ENCODE measurements at places on chromosomes 2 and 18.

GRCh38 chr18:65753520-65753919 lies 2.7 kb downstream of the CDH7 start:
- H3K36me3 ChIP-seq, result no peaks in the 10 kb centered on the region
- no peak overlapping the region for H3K4me3 ChIP-seq
- DNase-seq, result no peak

- peaks cover 4% of the 10 kb centered on the region for H3K4me1 ChIP-seq
- DNase-seq, result no peak
- no peaks in the 10 kb centered on the region for H3K36me3 ChIP-seq
- H3K27me3 ChIP-seq, result no peaks in the 10 kb centered on the region
- no peak overlapping the region for H3K27ac ChIP-seq
Observed at GRCh38 chr18:58527952-58528287, 101.0 kb downstream of the ALPK2 start.

DNA sequence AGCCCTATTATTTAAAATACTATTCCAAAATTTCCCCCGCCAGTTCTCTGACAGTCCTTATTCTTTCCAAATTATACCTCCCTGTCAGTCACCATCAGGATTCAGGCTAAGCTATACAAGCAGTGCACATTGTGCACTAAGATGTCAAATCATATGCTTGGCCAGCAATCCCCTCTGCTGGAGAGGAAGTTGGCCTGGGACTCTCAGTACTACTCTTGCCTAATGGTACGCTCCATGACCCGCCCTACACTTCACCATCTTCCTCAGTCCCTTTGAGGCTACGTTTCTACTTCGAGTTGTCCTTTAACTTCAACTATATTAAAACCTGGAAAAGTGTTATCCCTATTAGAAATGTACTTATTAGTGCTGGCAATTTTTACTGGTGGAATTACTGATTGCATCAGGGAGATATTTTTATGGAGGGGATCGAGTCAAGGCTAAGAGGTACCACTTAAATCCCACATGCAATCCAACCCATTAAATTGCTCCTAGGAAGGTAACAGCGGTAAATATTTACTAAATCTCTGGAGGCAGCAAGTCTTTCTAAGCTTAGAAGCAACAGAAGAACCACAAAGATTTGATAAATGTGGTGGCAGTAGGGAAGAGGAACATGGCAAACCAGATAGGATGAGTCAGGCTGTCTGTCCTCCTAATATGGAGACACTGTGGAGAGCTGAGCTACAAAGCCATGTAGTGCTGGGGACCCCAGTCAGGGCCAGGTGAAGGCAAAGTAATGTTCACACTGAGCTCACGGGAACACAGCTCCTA lies 2.7 kb downstream of the USP40 start:
- H3K4me1 ChIP-seq, result peaks cover 10% of the 10 kb centered on the region
- no peak overlapping the region for H3K4me3 ChIP-seq
- no peak for DNase-seq
- peaks cover 13% of the 10 kb centered on the region for H3K36me3 ChIP-seq
- H3K27ac ChIP-seq, result no peak overlapping the region

DNA sequence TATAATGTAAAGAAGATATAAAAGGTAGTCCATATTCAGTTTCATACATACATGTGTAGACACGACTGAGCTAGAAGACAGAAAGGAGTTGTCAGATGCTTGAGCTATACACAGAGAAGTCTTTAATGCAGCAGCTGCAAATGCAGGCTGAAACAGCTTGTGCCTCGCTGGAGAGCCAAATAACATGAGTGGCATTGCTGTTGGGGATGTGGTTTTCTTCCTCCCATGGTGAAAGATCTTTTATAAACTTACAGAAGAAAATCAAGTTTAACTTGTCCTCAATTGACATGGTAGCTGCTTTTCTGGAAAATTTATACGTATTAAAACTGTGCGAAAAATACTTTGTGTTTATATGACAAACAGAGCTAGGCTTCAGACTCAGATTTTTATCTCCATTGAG lies 16.4 kb upstream of the IL1R1 start:
- H3K4me1 ChIP-seq, result no peaks in the 10 kb centered on the region
- H3K36me3 ChIP-seq, result peaks cover 2% of the 10 kb centered on the region
- DNase-seq, result no peak
- peaks cover 2% of the 10 kb centered on the region for H3K27me3 ChIP-seq
- H3K27ac ChIP-seq, result no peak overlapping the region
- H3K4me3 ChIP-seq, result no peak overlapping the region

GRCh38 chr2:220090050-220090449 lies 462.6 kb downstream of the SLC4A3 start:
- H3K4me3 ChIP-seq, result no peak overlapping the region
- no peak for DNase-seq
- no peaks in the 10 kb centered on the region for H3K4me1 ChIP-seq
- no peaks in the 10 kb centered on the region for H3K27me3 ChIP-seq
- no peaks in the 10 kb centered on the region for H3K36me3 ChIP-seq

DNA sequence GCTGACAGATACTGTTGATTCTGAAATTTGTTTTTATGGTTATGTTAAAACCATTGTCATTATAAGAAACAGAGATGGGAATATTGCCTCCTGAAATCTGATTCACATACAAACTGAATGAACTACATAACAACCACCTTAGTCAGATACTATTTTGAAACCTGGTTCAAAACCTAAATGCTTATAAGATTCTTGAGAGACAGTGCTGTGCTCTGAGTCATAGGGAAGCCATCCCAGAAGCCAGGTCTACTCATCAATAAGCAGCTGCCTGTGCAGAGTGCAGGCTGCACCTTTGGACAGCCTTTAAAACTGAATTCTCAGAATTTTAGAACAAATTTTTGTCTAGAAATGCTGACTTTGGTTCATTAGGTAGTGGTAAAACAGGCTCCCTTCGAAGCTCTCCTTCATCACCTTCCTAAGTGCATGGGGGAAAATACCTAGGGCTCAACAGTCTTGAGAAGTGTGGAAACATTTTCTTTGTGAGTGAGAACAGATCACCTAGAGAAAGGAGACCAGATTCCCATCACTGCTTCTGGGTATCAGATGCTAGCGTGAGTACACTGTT lies at the start of gene SERPINB7:
Gene SERPINB7, plus strand, starts transcription at position 253 of the 565 bp plus-strand sequence. CDS start 6,955 bp downstream, outside the sequence.
- no peak within 1 kb of the TSS for H3K27ac ChIP-seq
- peaks cover 16% of the 10 kb centered on the region for H3K27me3 ChIP-seq
- H3K4me1 ChIP-seq, result no peaks in the 10 kb centered on the region
- DNase-seq, result no peak
- H3K4me3 ChIP-seq, result no peak within 1 kb of the TSS

DNA sequence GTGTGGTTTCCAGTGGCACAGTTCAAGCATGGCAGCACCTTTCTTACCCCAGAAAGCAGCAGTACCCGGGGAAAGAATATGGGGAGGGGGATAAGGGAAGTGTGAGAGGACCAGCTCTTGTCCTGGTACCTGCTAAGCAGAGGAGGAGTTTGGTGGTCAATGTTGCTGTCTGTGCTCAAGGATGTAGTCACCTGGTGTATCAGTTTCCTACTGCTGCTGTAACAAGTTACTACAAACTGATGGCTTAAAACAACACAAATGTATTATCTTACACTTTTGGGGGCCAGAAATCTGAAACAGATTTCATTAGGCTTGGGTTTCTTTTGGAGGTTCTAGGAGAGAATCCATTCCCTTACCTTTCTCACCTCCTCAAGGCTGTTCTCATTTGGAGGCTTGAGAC lies 77.5 kb downstream of the VSNL1 start:
- peaks cover 24% of the 10 kb centered on the region for H3K27me3 ChIP-seq
- no peak overlapping the region for H3K27ac ChIP-seq
- H3K4me3 ChIP-seq, result no peak overlapping the region
- DNase-seq, result no peak
- no peaks in the 10 kb centered on the region for H3K4me1 ChIP-seq

GRCh38 chr18:25895518-25895917 lies 194.9 kb downstream of the SS18 start:
- no peak overlapping the region for H3K27ac ChIP-seq
- H3K4me3 ChIP-seq, result no peak overlapping the region
- H3K4me1 ChIP-seq, result peaks cover 6% of the 10 kb centered on the region
- no peak for DNase-seq
- H3K27me3 ChIP-seq, result peaks cover 17% of the 10 kb centered on the region

- H3K27me3 ChIP-seq, result no peaks in the 10 kb centered on the region
- H3K4me1 ChIP-seq, result peaks cover 9% of the 10 kb centered on the region
- H3K27ac ChIP-seq, result peak overlapping the region; percentile 19
- peaks cover 15% of the 10 kb centered on the region for H3K36me3 ChIP-seq
- DNase-seq, result no peak
Observed at GRCh38 chr2:208356846-208357574, 49.6 kb upstream of the PTH2R start.

DNA sequence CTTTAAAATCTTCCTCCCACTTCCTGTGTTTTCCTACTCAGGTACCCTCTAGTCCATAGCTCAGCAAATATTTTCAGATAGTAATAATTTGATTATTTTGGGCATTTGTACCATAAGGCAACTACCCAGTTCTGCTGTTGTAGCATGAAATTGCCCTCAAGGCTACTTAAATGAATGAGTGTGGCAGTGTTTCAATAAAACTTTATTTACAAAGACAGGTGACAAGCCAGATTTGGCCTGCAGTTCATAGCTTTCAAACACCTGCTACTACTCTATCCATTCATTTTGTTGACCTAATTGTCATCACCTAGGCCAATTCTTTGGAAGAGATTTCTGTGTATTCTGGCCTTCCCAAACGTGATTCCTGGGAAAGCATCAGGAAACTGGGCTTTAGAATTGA lies 28.9 kb downstream of the NYAP2 start:
- DNase-seq, result no peak
- H3K4me1 ChIP-seq, result no peaks in the 10 kb centered on the region
- no peak overlapping the region for H3K4me3 ChIP-seq

DNA sequence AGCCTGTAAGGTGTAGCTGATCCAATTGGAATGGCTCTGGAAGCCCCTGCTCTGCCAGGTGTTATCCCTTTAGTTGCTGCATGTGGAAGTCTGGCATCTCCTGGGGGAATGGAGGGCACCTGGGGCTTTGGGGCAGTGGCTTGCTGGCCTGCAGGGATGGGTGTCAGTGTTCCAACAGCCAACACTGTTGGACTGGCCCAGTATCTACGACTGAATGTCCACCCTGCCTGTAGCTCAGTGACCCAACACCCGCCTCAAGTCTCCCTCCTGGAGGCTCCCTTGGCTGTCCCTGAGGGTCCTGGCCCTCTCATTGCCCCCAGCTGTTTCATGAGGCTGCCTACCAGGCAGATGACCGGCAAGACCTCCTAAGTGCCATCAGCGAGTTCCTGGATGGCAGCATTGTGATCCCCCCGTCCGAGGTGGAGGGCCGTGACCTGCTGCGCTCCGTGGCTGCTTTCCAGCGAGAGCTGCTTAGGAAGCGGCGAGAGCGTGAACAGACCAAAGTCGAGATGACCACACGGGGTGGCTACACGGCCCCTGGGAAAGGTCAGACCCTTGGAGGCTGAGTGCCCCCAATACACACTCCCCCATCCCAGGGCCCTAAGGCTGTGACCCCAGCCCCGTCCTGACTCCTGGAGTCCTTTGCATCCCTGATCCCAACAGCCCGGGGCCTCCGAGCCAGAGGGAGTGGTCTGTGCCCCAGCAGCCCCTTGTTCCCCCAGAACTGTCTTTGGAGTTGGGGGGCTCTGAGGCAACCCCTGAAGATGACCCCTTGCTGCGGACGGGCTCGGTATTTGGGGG lies 7.7 kb downstream of the SLC4A3 start:
- H3K27ac ChIP-seq, result no peak overlapping the region
- no peak overlapping the region for H3K4me3 ChIP-seq
- H3K36me3 ChIP-seq, result no peaks in the 10 kb centered on the region

GRCh38 chr2:142951190-142952007 lies 73.9 kb downstream of the KYNU start:
- H3K36me3 ChIP-seq, result no peaks in the 10 kb centered on the region
- H3K4me3 ChIP-seq, result no peak overlapping the region
- H3K4me1 ChIP-seq, result no peaks in the 10 kb centered on the region
- no peak for DNase-seq
- no peak overlapping the region for H3K27ac ChIP-seq

DNA sequence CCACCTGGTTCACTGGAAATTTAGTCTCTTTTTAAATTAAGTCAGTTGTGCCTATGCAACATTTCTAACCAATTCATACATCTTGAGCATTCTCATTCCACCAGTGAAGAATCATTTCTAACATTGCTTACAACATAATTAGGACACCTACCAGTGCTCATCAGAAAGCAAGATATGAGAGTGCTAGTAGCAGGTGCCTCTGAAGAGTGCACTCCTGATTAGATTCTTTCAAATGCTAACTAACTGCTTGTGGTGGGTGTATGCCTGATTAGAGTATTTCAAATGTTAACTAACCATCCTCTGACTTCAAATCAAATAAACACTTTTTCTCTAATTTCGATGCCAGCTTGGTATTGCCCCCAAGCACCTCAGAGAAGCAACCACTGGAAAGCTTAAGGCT lies 124.3 kb upstream of the DNAJC10 start:
- H3K36me3 ChIP-seq, result no peaks in the 10 kb centered on the region
- no peak overlapping the region for H3K4me3 ChIP-seq
- H3K27ac ChIP-seq, result no peak overlapping the region
- peaks cover 10% of the 10 kb centered on the region for H3K27me3 ChIP-seq

- no peak overlapping the region for H3K27ac ChIP-seq
- no peak for DNase-seq
- no peaks in the 10 kb centered on the region for H3K36me3 ChIP-seq
Observed at GRCh38 chr2:215851696-215852095, 161.7 kb downstream of the MREG start.

GRCh38 chr18:6866552-6867085 lies 137.1 kb downstream of the ARHGAP28 start:
- no peak overlapping the region for H3K27ac ChIP-seq
- no peak for DNase-seq
- no peaks in the 10 kb centered on the region for H3K27me3 ChIP-seq
- no peaks in the 10 kb centered on the region for H3K4me1 ChIP-seq
- H3K4me3 ChIP-seq, result no peak overlapping the region
- H3K36me3 ChIP-seq, result no peaks in the 10 kb centered on the region

DNA sequence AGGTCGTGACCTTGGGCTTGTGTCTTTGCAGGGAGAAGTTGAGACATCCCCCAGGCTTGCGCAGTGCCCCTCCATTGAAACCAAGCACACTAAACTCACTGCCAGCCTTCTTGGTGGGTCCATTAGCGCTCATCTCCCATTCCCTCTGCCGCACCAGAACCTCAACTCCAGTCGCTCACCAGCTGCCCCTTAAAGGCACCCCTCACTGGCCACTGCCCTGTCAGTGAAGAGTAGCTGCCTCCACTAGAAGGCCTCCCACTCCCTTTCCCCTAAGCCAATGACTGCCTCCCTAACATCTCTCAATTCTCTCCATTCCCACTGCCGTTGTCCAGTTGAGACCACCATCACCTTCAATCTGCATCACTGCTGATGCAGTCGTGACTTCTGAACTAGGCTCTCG lies 114.8 kb upstream of the EPC2 start:
- peaks cover 69% of the 10 kb centered on the region for H3K4me1 ChIP-seq
- H3K36me3 ChIP-seq, result peaks cover 2% of the 10 kb centered on the region
- H3K27me3 ChIP-seq, result no peaks in the 10 kb centered on the region
- H3K27ac ChIP-seq, result peak overlapping the region; percentile 97

DNA sequence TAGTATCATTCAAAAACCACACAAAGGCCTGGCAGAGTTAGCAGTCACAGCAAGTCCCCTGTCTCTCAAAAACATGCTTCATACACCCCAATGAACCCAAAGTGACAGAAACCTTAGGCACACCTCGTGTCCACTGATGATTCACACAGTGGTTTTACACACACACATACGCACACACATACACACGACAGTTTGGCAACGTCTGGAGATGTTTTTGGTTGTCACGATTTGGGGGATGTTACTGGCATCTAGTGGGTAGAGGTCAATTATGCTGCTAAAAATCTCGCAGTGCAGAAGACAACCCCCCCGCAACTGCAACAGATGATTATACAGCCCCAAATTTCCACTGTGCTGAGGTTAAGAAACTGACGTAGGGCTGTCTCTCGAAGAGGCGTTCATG lies 72.9 kb upstream of the PARD3B start:
- H3K36me3 ChIP-seq, result no peaks in the 10 kb centered on the region
- H3K27me3 ChIP-seq, result peaks cover 18% of the 10 kb centered on the region
- no peak overlapping the region for H3K27ac ChIP-seq
- H3K4me1 ChIP-seq, result no peaks in the 10 kb centered on the region

- no peak overlapping the region for H3K4me3 ChIP-seq
- peaks cover 7% of the 10 kb centered on the region for H3K27me3 ChIP-seq
- H3K36me3 ChIP-seq, result no peaks in the 10 kb centered on the region
Observed at GRCh38 chr2:121014876-121015275, 270.1 kb downstream of the TFCP2L1 start.
